Activated CD8-positive, alpha-beta memory T cell treated with anti-CD3 and anti-CD28 coated beads, Interleukin-2, amount 10 ng/mL, durations not matched to agents 7 days and 5 days (primary cell): ENCODE measurements at places on chromosomes 3 and 15.

GRCh38 chr3:71421820-71422566 is 161.5 kb downstream of the FOXP1 start:
- peak overlapping the region; percentile 9 for H3K4me3 ChIP-seq
- peaks cover 8% of the 10 kb centered on the region for H3K27me3 ChIP-seq
- peak overlapping the region; percentile 77 for H3K27ac ChIP-seq
- peaks cover 14% of the 10 kb centered on the region for H3K36me3 ChIP-seq

GRCh38 chr3:105801397-105801796 is 67.4 kb downstream of the CBLB start:
- no peak overlapping the region for H3K4me3 ChIP-seq
- peak overlapping the region; percentile 67 for H3K27ac ChIP-seq
- H3K4me1 ChIP-seq = peaks cover 69% of the 10 kb centered on the region
- peaks cover 53% of the 10 kb centered on the region for H3K36me3 ChIP-seq

- H3K27me3 ChIP-seq = no peaks in the 10 kb centered on the region
- DNase-seq = peak; percentile 72
- H3K4me3 ChIP-seq = no peak overlapping the region
Observed at GRCh38 chr15:90037961-90038631, 37.0 kb downstream of the ZNF710 start.

DNA sequence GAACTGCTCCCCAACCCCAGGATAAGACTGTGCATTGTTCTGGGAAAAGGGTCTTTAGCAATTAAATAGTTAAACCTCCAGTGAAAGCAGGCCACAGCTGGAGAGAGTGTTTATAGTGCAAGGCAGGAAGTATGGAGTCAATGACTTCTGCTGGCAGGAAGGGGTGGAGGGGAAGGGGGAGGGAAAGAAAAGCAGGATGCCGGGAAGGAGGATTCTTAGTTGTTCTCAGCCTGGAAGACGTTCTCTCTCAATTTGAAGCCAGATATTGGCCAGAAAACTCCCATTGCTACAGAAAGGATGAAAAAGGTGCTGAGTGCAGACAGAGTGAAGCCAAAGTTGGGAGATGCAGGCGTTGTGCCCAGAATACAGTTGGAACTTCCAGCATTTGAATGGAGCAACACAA is 35.7 kb upstream of the ACTL6A start:
- no peak for DNase-seq
- H3K4me1 ChIP-seq = no peaks in the 10 kb centered on the region
- H3K27ac ChIP-seq = no peak overlapping the region
- H3K4me3 ChIP-seq = no peak overlapping the region
- H3K27me3 ChIP-seq = peaks cover 23% of the 10 kb centered on the region
- no peaks in the 10 kb centered on the region for H3K36me3 ChIP-seq

DNA sequence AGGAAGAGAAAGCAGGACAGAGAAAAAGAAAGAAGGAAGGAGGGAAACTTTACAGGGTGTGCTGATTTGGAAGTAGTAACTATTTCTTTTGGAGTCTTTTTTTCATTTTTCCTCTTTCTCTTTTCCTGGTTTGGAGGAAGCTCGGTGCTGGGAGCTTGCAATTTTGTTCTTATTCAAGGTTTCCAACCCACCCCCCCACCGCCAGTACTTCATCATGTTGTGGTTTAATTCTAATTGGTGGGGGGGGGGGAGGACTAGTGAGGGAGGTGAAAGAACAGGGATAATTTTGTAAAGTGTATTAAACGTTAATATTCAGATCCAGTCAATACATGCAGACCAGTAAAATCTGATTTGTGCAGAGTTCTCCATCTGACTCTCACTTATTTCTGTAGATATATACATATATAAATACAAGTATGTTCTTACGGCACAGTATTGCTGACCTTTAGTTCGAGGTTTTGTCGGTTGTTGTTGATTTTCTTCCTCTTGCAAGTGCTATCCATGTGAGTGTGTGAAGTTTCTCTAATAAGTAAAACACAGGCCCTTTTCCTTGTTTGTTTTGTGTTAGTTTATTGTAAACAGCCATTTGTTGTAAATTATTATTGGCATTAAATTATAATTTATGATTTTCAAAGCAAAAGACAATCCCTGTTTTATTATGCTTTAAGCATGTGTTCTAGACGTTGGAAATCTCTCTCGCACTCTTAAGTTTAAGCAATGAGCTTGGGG is 9.3 kb downstream of the NR2F2 start:
- DNase-seq = no peak
- H3K27ac ChIP-seq = no peak overlapping the region
- H3K27me3 ChIP-seq = peaks cover 88% of the 10 kb centered on the region
- H3K36me3 ChIP-seq = peaks cover 6% of the 10 kb centered on the region
- H3K4me3 ChIP-seq = no peak overlapping the region

GRCh38 chr15:56798639-56799038 is 65.3 kb upstream of the ZNF280D start:
- DNase-seq = peak; percentile 68
- H3K4me1 ChIP-seq = peaks cover 8% of the 10 kb centered on the region
- H3K27me3 ChIP-seq = peaks cover 12% of the 10 kb centered on the region
- no peaks in the 10 kb centered on the region for H3K36me3 ChIP-seq
- H3K4me3 ChIP-seq = no peak overlapping the region

GRCh38 chr3:172332256-172333041 is 115.8 kb downstream of the GHSR start:
- peak overlapping the region; percentile 49 for H3K27ac ChIP-seq
- H3K36me3 ChIP-seq = peaks cover 6% of the 10 kb centered on the region
- H3K4me1 ChIP-seq = peaks cover 10% of the 10 kb centered on the region
- no peaks in the 10 kb centered on the region for H3K27me3 ChIP-seq

GRCh38 chr3:61378311-61378710 is 127.1 kb upstream of the FHIT start:
- no peak for DNase-seq
- H3K4me1 ChIP-seq = no peaks in the 10 kb centered on the region
- no peaks in the 10 kb centered on the region for H3K36me3 ChIP-seq
- peaks cover 18% of the 10 kb centered on the region for H3K27me3 ChIP-seq
- H3K4me3 ChIP-seq = no peak overlapping the region
- H3K27ac ChIP-seq = no peak overlapping the region

DNA sequence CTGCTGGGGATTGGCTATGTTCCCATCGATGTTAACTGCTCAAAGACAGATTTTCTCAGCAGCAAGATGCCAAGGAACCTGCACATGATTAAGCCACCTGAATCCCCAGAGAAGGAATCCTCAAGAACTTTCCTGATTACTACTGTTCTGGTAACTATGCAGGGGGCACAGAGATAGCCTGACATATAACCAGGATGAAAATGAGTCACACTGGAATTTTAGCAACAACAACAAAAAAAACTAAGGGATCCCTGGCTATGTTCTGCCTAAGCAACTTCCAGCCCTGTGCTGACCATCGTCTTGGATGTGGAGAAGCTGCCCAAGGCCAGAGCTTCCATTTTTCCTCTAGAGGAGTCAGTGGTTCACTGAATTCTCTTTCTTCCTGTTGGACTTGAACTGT is 13.8 kb downstream of the RIOX2 start:
- no peak for DNase-seq
- H3K27ac ChIP-seq = no peak overlapping the region
- no peaks in the 10 kb centered on the region for H3K27me3 ChIP-seq
- H3K4me3 ChIP-seq = no peak overlapping the region
- peaks cover 21% of the 10 kb centered on the region for H3K4me1 ChIP-seq

DNA sequence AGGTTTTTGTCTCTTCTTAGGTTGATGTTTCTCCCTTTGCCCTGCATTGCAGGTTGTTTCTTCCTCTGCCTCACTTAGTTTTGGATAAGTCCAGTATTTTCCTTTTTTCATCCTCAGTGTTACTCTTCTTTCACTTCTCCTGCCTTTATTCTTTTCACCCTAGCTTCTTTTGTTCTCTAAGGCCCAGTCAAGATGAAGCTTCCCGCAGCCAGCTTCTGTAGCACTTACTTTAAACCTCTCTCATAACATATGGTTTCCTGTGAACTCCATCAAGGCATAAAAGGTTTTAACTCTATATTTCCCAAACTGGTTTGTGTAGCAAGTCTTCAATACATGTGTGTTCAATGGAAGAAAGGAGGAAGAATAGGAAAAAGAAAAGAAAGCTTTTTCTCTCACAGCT is 54.1 kb downstream of the TP63 start:
- no peaks in the 10 kb centered on the region for H3K36me3 ChIP-seq
- H3K27me3 ChIP-seq = peaks cover 2% of the 10 kb centered on the region
- H3K4me3 ChIP-seq = no peak overlapping the region
- DNase-seq = no peak

DNA sequence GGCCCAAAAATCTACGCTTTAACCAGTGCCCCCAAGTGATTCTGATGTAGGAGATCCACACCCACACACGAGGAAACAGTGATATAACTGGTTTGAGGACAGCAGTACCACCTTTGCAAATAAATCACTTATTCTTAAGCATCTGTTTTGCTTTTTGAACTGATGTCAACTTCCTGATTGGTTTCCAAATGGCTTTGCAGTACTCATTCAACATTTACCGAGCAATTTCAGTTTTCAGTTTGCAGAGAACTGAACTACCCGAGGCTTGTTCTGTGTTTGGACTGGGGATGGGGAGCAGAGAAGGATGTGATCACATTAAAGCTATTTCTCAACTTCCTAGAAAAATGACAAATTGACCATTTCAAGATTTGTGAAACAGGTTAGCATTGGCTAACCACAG is 1.1 kb upstream of the GYG1 start:
- H3K27me3 ChIP-seq = peaks cover 3% of the 10 kb centered on the region
- peaks cover 49% of the 10 kb centered on the region for H3K4me1 ChIP-seq
- peaks cover 27% of the 10 kb centered on the region for H3K36me3 ChIP-seq
- peak overlapping the region; percentile 86 for H3K27ac ChIP-seq
- DNase-seq = no peak

GRCh38 chr3:126907557-126907956 is 75.4 kb upstream of the PLXNA1 start:
- peaks cover 10% of the 10 kb centered on the region for H3K36me3 ChIP-seq
- H3K4me3 ChIP-seq = no peak overlapping the region
- no peak overlapping the region for H3K27ac ChIP-seq
- H3K4me1 ChIP-seq = peaks cover 46% of the 10 kb centered on the region

DNA sequence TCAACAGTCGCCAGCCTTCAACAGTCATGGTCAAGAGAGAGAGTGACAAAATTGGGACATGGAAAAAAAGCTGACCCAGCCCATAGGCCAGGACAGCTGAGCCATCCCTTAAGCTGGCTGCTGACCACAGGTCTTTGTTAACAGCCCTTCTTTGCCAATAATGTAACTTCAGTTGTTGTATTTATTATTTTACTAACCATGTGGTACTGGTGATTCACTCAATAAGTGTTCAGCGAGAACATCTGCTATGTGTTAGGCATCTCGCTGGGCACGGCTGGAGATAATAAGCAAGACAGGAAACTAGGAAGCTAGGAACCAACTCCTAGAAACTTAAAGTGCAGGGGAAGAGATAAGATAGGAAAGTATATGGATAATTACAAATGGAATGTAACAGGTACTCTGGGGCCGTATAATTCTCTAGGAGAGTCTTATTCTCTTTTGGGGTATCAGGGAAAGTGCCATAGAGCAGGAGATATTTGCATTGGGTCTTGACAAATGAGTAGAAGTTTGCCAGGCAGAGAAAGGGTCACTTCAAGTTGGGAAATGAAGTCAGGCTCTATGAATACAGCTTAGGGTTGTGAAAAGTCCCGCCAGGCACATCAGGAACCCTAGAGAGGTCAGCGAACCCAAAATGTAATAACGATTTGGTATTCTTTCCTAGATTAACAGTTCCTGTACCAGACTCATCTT is 84.0 kb upstream of the TRA2B start:
- no peak for DNase-seq
- H3K36me3 ChIP-seq = no peaks in the 10 kb centered on the region
- peaks cover 58% of the 10 kb centered on the region for H3K27me3 ChIP-seq
- H3K4me3 ChIP-seq = no peak overlapping the region

DNA sequence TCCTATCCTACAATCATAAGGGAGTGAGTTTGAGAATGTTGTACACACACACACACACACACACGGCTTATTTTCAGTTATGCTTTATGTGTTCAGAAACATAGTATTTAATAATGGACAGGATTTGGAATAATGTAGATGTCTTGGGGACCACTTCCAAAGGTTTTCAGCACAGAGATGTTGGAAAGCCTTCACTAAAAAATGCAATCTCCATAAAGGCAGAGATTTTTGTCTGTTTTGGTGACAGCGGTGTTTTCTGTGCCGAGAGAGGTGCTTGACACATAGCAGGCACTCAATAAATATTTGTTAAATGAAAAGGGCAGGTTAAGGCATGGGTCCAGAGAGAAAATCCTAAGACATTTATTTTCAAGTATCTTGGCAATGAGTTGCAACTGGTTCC is 428.2 kb upstream of the RGMA start:
- DNase-seq = no peak
- no peaks in the 10 kb centered on the region for H3K4me1 ChIP-seq
- peaks cover 21% of the 10 kb centered on the region for H3K27me3 ChIP-seq
- H3K27ac ChIP-seq = no peak overlapping the region
- no peaks in the 10 kb centered on the region for H3K36me3 ChIP-seq

DNA sequence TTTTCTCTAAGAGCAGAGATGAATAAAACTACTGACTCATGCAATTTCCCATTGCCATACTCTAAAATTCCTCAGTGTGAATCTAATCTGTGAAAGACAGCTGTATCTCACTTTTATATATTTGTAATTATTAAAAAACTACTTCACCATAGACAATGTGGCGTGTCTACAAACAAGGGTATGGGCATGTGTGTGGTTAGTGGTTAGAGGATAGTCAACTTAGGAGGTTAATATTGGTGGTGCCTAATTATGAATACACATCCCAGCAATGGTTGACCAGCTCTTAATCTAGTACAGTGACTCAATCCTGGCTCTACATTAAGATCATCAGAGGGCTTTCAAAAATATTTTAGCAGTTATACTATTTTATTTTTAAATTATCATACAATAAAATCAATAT is 94.5 kb downstream of the GOLIM4 start:
- H3K4me3 ChIP-seq = no peak overlapping the region
- no peaks in the 10 kb centered on the region for H3K27me3 ChIP-seq
- H3K36me3 ChIP-seq = no peaks in the 10 kb centered on the region
- no peak overlapping the region for H3K27ac ChIP-seq
- H3K4me1 ChIP-seq = no peaks in the 10 kb centered on the region
- no peak for DNase-seq

- H3K27me3 ChIP-seq = no peaks in the 10 kb centered on the region
- no peak for DNase-seq
- H3K27ac ChIP-seq = no peak overlapping the region
- no peaks in the 10 kb centered on the region for H3K4me1 ChIP-seq
- no peak overlapping the region for H3K4me3 ChIP-seq
Observed at GRCh38 chr3:180375831-180376230, 226.1 kb upstream of the TTC14 start.

- H3K36me3 ChIP-seq = no peaks in the 10 kb centered on the region
- H3K4me1 ChIP-seq = peaks cover 12% of the 10 kb centered on the region
- peak; percentile 84 for DNase-seq
- no peak overlapping the region for H3K4me3 ChIP-seq
Observed at GRCh38 chr3:52446631-52447511, 2.0 kb upstream of the SEMA3G start.
